Stimulated activated naive CD8-positive, alpha-beta T cell treated with anti-CD3 and anti-CD28 coated beads, Interleukin-15, amount 100 ng/mL, for 72 hours (primary cell): ENCODE measurements at places on chromosomes 5 and 9.

DNA sequence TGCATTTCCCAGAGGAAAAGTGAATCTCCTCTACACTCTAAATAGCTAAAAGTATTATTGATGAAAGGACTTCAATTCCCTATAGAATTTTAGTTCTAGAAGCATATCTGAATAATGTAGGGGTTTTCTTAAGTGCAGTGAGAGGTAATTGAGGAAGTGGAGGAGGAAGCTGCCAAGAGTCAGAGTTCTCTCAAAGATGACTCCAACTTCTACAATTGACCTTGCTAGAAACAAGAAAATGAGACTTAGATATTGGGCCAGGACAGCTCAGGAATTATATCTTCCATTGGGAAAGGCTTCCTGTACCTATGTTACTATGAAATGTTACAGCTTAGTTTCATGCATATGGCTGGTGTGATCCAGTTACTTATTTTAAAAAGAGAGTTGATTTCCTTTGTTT lies 10.4 kb upstream of the F2R start:
- DNase-seq, result no peak

GRCh38 chr9:107905308-107906020 lies 415.9 kb upstream of the KLF4 start:
- no peak for DNase-seq

- DNase-seq, result no peak
Measured at GRCh38 chr9:119375892-119376291, 6.7 kb upstream of the BRINP1 start.

DNA sequence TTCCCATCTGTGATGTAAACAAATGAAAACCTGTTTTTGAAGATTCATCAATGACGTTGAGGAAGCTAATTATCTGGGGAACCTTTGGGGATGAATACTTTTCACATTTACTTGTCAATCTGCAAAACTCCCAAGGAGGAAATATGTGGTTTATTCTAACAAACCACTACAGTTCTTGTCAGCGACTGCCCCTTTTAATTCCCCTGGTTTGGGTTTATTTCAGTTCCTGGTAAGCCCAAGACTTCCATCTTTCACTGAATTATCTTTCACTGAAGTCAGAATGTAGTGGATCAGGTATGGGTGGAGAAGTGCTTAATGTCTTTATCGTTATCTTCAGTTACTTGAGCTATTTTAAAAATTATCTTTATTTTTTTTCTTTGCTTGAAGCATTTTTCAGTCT lies 40.2 kb downstream of the TLR4 start:
- DNase-seq, result no peak

DNA sequence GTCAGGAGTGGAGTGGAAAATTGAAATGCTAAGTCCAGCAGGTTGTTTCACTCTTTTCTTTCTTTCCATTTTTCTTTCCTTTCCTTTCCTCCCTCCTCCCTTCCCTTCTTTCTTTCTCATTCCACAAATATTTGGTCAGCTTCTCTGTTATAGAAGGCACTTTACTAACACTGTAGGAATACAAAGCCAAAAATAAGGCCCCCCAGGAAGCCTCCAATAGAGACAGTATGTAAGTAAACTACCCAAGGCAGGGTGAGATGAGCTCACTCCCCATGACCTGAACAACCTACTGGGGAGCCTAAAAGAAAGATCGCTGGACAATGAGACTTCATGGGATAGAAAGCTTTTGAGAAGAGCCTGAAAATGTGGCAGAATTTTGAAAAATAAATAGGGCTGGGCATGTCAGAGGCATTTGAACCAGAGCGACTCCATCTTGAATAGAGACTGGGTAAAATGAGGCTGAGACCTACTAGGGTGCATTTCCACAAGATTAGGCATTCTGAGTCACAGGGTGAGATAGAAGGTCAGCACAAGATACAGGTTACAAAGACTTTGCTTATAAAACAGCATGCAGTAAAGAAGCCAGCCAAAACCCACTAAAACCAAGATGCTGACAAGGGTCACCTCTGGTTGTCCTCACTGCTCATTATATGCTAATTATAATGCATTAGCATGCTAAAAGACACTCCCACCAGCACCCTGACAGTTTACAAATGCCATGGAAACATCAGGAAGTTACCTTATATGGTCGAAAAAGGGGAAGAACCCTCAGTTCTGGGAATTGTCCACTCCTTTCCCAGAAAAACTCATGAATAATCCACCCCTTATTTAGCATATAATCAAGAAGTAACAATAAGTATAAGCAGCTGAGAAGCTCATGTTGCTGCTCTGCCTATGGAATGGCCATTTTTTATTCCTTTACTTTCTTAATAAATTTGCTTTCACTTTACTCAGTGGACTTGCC lies 158.9 kb upstream of the EGFLAM start:
- DNase-seq, result no peak

DNA sequence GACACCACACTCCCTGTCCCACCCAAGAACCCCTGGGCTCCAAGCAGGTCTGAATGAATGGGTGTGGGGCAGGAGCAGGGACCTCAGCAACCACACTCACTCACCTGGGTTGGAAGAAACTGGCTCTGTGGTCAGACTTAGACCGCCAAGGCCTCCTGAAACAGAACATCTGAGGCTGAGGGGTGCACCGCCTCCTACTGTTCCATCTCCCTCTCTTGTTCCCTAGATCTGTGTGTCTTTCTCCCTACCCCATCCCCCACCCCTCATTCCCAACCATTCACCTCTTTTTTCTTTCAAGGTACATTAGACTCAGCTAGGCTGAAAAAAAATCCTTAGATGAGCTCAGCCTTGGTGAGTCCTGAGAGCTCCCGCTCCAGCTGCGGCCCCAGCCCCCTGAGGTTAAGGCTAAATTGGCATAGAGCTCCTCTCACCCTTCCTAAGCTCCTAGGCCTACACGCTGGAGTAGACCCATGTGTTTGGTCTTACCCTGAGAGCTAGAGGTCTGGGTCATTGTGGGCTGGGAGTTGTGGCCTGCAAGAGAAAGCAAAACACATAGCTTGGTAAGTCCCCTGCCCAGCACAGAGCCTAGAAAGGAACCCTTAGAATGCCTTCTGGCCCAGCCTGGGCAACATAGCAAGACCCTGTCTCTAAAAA lies 4.8 kb downstream of the ECSCR start:
- no peak for DNase-seq

DNA sequence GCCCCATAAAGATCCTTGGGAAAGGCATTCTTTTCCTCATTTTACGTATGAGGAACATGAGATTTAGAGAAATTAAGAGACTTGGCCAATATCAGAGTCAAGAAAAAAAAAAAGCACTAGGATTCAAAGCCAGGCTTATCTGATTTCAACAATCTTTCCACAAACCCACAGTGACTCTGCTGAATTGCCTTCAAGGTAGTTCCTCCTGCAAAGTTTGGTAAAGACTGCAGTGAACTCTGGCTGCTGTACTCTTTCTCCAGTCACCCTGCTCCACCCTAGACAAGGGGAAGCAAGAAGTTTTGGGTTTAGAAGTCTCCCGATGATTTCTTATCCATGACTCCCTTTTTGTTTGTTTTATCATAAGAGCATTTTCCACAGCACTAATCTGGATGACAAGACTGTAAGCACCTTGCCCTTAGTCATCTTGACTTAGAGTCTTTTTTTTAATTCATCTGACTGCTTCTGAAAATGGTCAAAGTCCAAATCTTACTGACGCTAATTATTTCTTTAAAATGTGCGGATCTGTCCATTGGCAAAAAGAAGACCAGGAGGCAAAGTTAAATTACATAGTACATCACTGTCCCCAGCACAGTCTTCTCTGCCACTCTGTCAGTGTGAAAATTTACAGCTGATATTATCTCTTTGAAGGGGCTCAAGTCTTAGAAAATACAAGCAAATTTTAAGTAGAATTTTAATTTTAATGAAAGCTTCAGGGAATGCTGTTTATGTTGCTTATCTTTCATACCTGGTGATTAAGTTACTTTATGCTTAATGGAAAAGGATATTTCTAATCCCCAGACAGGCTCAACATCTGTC lies 180.1 kb downstream of the TTLL11 start:
- no peak for DNase-seq

DNA sequence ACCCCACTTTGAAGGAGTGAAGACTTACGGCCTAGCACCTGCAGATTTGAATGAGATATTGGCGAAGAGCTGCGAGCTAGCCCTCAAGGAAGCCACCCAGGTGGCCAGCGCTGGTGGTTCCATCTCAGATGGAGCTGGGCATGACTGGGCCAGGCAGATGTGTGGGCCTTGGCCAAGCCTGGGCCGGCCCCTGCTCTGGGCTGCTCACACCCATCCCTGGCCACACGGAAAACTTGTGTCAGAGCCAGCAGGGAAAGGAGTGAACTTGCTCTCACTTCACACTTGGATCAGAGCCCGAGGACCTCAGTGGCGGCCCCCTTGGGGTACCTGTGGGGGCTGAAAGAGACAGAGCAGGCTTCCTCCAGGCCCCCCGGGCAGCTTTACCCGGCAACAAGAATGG lies 44.2 kb downstream of the ROPN1L start:
- DNase-seq, result no peak

- DNase-seq, result no peak
Measured at GRCh38 chr5:148393390-148393741, 9.6 kb downstream of the FBXO38 start.

GRCh38 chr9:7500521-7500920 lies 299.1 kb downstream of the DMAC1 start:
- no peak for DNase-seq

GRCh38 chr9:121348221-121348620 lies 21.8 kb downstream of the STOM start:
- DNase-seq, result no peak

GRCh38 chr5:138978581-138978980 lies 103.4 kb upstream of the LRRTM2 start:
- DNase-seq, result no peak

DNA sequence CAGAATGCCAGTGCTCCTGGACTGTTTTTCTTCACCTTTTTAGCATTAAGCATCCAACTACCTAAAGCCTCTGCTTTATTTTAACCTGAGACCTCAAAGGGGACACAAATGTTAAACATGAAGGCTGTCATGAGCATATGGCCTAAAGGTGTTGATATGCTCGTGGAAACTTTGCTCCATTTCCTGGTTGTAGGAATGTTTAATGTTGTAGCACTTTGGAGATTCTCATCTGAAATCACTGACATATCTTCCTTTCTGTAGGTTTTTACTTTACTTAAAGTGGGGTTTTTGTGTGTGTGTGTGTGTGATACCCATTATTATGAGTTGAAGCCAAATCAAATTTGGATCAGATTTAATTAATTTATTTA lies 37.0 kb downstream of the HABP4 start:
- DNase-seq, result no peak

DNA sequence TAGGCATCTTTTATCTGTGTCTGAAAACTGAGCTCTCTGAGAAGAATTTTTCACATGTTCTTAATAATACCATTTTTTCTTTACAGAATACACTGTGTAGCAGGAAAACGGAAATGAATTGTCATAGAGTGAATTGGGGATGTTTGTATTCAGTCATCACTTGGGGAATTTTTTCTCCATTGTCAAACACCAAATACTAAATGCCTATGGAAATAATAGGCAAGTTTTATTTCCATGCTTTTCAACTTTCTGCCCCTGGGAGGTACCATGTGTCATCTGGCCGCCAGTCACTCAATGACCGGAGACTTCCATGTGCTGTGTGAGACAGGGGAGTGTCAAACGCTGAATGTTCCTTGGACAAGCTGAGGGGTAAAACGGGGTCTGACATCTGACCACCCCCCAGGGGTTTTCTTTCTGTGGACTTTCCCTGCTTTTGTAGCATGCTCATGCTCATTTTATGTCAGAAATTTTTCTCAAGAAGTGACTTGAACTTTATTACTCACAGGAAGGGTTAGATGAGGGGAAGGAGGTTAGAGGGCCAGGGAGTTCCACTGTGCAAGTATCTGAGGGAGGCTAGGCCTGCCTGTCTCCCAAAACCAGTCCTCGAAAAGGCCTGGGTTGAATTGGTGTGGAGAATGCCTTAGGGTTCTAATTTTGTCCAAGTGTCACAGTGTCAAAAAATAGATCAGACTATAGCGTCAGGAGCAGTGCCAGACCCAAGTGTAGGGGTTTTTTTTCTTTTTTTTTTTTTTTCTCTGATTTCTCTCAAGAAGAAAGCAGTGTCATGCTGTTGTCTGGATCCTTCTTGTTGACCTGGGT lies 438.6 kb downstream of the AGTPBP1 start:
- DNase-seq, result no peak

- no peak for DNase-seq
Measured at GRCh38 chr9:87676976-87677775, 48.7 kb upstream of the CTSL start.

- DNase-seq, result no peak
Measured at GRCh38 chr5:156109317-156110023, 217.5 kb upstream of the SGCD start.

DNA sequence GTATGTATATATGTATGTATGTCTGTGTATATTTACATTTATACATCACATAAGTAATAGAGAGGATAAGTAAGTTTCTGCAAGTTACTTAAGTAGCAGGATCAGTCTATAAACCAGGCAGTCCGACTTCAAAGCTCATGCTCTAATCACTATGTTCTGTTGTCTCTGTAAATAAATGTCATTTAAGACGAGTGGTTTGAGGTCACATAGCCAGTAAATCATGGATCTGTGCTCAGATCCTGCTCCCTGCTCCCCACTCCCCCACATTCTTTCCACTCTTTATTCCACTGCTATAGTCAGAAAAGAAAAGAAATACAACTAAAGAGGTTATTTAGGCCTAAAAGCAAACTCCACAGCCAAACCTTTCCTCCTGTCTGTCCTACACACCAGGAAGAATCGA lies 90.4 kb downstream of the SERINC5 start:
- no peak for DNase-seq

DNA sequence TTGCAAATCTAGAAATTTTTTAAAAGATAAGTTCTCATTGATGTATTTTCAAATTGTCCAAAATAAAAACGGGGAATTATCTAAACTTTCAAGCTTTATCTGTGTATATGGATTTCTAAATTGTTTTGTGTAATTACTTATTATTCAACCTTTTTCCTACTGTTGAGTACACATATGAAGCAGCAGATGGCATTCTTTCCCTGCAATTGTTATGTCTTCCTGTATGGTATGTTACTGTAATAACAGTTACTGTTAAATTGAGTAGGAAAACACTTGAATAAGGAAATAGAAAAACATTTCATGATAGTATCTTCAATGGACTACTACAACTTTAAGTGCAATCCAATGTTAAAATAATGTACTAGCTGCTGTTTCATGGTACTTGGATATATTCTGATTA lies 124.8 kb downstream of the RANBP17 start:
- no peak for DNase-seq

GRCh38 chr5:77398896-77399295 lies 93.2 kb downstream of the WDR41 start:
- DNase-seq, result no peak

- DNase-seq, result no peak
Measured at GRCh38 chr5:14185326-14186058, 42.4 kb downstream of the TRIO start.
